ENCODE measurements at places on chromosomes 16 and 17. TPM values are rescaled to one million over a fixed set of nuclear protein-coding genes. Genes with fewer than 3 reads are reported as not detected.

Gene TMEM208
- total RNA-seq: 29.8 TPM

Gene CHST5
- total RNA-seq: not detected

Gene TEX14
- total RNA-seq: 0.46 TPM

Gene PRRT2
- 2.4 TPM for total RNA-seq

Gene ZP2
- total RNA-seq: not detected

Gene LLGL2
- 12.5 TPM for total RNA-seq

Gene C17orf113
- 1.3 TPM for total RNA-seq

Gene EVPL
- total RNA-seq: 0.19 TPM

Gene GNAO1
- total RNA-seq: 12.2 TPM

Gene DNASE1
- 19.4 TPM for total RNA-seq

Gene ANKRD40CL
- not detected for total RNA-seq

Gene ST6GALNAC1
- 0.44 TPM for total RNA-seq

Gene MYCBPAP
- 24.3 TPM for total RNA-seq

Gene MYLK3
- 1.7 TPM for total RNA-seq

Gene TERB1
- total RNA-seq: 0.14 TPM

Gene FBXO47
- not detected for total RNA-seq

Gene CA7
- total RNA-seq: not detected

Gene GLIS2
- total RNA-seq: 1.3 TPM

Gene SHCBP1
- total RNA-seq: 36.5 TPM

DNA sequence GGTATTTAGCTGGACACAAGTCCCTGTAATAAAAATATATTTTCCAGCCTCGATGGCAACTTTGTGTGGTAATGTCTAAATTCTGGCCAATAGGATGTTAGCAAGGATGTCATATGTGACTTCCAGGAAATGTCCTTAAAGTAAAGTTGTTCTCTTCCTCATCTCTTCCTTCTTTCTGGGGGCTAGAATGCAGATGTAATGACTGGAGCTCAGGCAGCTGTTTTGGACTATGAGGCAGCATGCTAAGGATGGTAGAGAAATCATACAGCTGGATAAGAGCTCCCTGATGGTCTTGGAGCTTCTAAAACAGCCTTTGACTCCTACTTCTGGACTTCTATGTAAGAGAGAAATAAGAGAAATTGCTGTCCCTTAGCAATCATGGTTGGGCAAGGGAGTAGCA, 16.9 kb upstream of the MAPT start:
- no peak for DNase-seq

- DNase-seq: peak; percentile 3
Observed at GRCh38 chr17:68383443-68384321, 73.6 kb downstream of the WIPI1 start.

GRCh38 chr17:16379654-16380053, 1.2 kb upstream of the UBB start:
- DNase-seq: no peak

- no peak for DNase-seq
Observed at GRCh38 chr17:58533616-58534188, 19.3 kb upstream of the MTMR4 start.

GRCh38 chr17:52024300-52024870, 134.1 kb downstream of the CA10 start:
- no peak for DNase-seq

GRCh38 chr16:29983420-29984136, 9.9 kb downstream of the TAOK2 start:
- no peak for DNase-seq

- DNase-seq: no peak
Observed at GRCh38 chr16:88423448-88423850, 29.6 kb upstream of the ZFPM1 start.

GRCh38 chr17:6755281-6755680, 565 bp upstream of the XAF1 start:
- no peak for DNase-seq

DNA sequence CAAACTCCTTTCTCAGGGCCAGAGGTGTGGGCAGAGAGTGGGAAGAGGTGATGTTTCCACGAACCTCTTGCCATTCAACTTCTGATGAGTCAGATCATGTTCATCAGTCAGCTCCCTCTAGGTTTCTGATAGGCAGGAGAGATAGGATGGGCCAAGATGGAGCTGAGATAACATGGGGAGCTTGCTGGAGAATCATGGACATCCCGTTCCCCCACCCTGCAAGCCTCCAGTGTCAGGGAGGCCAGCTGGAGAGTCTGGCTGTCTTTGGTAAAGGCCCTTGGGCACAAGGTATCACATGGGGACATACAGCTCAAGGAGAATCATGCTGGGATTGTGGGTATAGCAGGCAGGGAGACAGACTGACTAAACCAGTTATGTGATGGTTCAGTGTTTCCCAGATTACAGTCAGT, 136.0 kb upstream of the IRX3 start:
- no peak for DNase-seq

DNA sequence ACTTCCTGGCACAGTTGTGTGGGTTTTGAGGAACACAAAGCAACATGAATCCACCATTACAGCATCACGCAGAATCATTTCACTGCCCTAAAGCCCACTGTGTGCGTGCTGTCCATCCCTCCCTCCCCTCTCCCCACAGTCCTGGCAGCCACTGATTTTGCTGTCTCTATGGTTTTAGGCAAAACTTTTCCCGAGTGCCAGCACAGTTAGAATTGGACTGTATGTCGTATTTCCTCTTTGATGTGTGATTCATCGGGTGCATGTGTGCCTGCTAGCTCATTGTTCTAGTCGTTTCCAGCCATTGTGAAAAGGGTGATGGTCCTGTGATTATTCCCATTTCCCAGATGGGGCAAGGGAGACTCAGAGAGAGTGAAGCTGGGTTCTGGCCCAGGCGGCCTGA, 12.7 kb downstream of the KLHL36 start:
- DNase-seq: no peak

- no peak for DNase-seq
Observed at GRCh38 chr16:73036074-73036826, 11.7 kb downstream of the ZFHX3 start.

- no peak for DNase-seq
Observed at GRCh38 chr17:62392908-62393307, 12.6 kb downstream of the EFCAB3 start.

DNA sequence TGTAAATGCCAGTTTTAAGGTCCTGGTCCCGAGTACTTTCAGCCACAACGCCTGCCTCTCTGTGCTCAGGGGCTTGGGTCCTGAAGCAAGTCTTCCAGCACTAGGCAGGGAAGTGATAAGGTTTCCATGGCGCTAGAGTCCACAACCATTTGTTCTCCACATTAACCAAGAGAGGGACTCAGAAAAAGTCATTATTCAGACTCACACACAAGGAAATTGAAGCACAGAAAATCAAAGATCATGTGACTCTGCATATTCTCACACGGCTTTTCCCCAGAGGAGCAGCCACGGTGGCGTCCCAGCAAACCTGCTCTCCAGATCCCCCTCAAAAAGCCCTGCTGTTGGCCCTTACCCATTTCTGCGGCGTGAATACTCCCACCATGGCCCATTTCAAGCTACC, 9.7 kb downstream of the ENPP7 start:
- DNase-seq: no peak

- no peak for DNase-seq
Observed at GRCh38 chr16:26724189-26724588, 342.5 kb upstream of the C16orf82 start.

DNA sequence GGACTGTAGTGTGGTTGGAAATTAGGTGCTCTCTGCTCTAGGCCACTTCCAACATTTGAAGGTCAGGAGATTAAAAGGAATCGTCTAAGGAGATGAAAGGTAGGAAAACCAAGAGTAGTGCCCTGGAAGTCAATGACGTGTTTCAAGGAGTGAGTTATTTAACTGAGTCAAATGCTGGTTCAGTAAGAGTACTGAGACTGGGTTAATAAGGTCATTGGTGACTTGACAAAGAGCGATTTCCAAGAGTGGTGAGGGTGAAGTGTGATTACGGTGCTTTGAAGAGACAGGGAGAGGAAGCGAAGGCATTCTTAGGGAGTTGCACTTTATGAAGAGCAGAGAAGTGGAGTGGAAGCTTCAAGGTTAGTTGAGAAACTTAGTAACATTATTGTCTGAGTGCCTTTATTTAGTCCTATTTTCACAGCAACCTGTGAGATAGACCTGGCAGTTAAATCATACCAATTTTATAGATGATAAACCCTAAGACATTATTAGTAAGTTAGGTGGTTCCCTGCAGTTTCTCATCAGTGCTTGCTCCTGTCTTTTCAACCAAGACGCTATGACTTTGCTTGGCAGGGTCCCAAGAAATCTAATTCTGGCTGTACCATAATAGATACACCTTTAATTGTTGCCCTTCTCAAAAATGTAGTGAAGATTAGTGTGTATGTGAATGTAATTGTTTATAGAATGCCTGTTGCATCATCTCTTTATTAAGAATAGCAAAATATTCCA, 5.9 kb downstream of the ZNF207 start:
- no peak for DNase-seq

- DNase-seq: no peak
Observed at GRCh38 chr16:51474414-51475091, 323.5 kb upstream of the SALL1 start.

GRCh38 chr16:700684-701584, 4.7 kb downstream of the FBXL16 start:
- peak; percentile 54 for DNase-seq

GRCh38 chr16:13113741-13114140, 212.3 kb downstream of the SHISA9 start:
- no peak for DNase-seq

- no peak for DNase-seq
Observed at GRCh38 chr16:2090777-2091546, 43.2 kb downstream of the TSC2 start.

- no peak for DNase-seq
Observed at GRCh38 chr17:28151001-28151400, 108.5 kb downstream of the NLK start.

- DNase-seq: peak; percentile 81
Observed at GRCh38 chr16:2500918-2501750, 12.6 kb upstream of the ATP6V0C start.

GRCh38 chr17:4483012-4483840, 15.5 kb upstream of the SPNS2 start:
- no peak for DNase-seq

DNA sequence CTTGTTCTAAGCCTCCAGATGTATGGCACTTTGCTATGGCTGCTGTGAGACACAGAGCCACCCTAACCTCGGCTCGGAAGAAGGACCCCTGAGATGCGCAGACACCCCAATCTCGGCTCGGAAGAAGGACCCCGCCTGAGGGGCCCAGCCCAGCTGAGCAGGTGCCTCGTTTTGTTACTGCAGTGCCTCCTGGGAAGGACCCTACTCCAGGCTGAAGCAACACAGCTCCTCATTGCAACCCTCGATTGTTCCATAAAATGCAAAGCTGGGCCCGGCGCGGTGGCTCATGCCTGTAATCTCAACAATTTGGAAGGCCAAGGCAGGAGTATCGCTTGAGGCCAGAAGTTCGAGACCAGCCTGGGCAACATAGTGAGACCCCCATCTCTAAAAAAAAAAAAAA, 61.3 kb downstream of the C16orf95 start:
- DNase-seq: no peak

- DNase-seq: no peak
Observed at GRCh38 chr16:1984347-1985225, 593 bp downstream of the GFER start.

DNA sequence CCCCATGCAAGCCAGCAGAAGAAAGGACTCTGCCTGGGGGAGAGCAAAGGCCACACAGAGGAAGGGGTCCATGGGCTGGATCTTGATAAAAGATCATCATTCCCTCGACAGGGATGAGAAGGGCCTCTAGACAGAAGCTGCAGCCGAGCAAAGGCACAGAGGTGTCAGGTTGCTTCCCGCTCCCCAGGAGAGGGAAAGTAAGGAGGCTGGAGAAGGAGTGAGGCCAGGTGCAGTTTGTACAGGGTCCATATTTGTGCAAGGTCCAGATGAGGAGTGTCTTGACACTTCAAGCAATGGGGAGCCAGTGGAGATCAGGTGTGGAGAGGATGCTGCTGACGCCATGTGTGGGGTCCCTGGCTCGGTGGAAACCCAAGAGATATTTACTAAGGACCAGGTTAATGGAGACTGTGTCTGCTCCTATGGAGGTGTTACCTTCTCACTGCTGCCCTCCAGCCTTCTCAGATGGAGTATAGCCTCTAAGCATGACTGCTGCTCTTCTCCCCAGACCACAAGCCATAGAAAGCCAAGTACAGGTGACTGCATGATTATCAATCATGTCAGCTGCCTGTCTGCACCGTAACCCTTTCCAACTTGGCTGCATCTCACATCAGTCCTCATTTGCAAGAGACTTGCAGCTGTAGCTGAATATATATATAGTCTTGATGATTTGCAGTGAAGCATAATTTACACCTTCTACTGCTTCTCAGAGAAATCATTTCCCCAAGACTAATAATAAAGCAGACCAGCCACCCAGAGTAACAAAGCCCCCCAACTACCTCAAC, 21.1 kb downstream of the GAS7 start:
- DNase-seq: no peak

GRCh38 chr17:992933-993332, 4.0 kb upstream of the TIMM22 start:
- DNase-seq: no peak

DNA sequence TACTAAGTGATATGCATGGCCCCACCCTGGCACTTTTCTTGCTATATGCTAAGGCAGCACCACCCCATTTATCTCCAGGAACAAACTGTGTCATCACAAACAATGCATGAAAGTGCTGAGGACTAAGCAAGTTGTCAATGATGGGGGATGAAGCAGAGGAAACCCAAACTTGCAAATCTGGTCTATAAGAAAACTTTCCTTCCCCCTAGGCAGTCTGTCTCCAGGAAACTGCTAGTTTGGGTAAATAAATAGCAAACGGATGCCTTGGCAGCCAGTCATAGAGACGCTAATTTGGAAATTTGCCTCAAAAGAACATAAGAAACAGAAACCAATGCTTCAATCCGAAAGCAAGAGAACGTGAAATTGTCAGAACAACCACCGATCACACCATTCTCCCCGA, 5.6 kb upstream of the HSBP1 start:
- DNase-seq: no peak

DNA sequence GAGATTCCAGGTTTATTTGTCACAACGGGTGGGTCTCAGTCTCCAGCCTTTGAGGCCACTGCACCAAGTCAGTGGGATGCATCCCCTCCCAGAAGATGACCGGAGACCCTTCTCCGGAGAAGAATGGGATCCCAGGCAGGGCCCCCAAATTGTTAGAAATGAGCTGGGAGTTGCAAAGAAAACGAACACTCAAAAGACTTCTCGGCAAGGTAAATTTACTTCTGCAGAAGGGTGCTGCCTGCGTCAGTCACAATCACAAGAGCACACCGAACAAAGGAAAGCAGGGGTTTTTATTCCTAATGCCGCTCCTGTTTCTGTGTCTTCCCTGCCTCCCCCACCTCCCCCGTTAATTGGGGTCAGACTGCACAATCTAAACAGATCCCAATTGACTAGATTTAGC, 61.4 kb downstream of the ATF7IP2 start:
- no peak for DNase-seq

GRCh38 chr16:6827931-6828330, 504.7 kb upstream of the RBFOX1 start:
- no peak for DNase-seq

- DNase-seq: peak; percentile 61
Observed at GRCh38 chr17:76191896-76192295, 48.4 kb downstream of the RNF157 start.

- DNase-seq: no peak
Observed at GRCh38 chr16:56933828-56934598, 2.1 kb downstream of the HERPUD1 start.

Data from activated T-cell treated with anti-CD3 and anti-CD28 coated beads, Interleukin-2, amount 50 U/mL, for 72 hours (primary cell).